Epithelial cell of prostate (primary cell): ENCODE measurements at places on chromosomes 11 and 22.

GRCh38 chr11:122038543-122038942 lies 77.5 kb downstream of the BLID start:
- DNase-seq: no peak

- DNase-seq: no peak
These were observed 107.3 kb downstream of the BBOX1 start for GRCh38 chr11:27147916-27148315.

- DNase-seq: no peak
These were observed 65.5 kb downstream of the AAMDC start for GRCh38 chr11:77886401-77886800.

- DNase-seq: no peak
These were observed 60.1 kb downstream of the RAB30 start for GRCh38 chr11:83011333-83012167.

GRCh38 chr22:19238900-19239299 lies 52.6 kb downstream of the CLTCL1 start:
- no peak for DNase-seq

DNA sequence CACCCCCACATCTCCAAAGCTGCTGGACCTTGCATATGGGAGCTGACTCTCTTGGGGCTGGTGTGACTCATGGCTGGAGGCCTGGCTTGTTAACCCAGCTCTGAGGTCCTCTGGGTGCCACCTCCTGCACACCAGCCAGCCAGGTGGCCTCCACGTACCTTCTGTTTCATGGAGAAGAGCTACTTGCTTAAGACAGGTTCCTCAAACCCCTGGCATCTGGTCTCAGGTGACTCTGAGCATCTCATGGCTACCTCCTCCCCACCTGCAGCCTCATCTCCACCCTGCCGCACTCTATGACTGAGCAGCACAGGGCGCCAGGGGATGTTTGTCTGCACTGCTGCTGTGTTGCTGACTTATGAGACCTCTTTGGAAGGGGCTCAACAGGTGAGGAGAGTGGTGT lies 55.7 kb downstream of the BCR start:
- DNase-seq: no peak

- DNase-seq: no peak
These were observed at the start of gene KMT5B for GRCh38 chr11:68213135-68213515. TSS of gene KMT5B (minus strand) at chr11:68213296. CDS start at chr11:68190076, 23,220 bp downstream.

DNA sequence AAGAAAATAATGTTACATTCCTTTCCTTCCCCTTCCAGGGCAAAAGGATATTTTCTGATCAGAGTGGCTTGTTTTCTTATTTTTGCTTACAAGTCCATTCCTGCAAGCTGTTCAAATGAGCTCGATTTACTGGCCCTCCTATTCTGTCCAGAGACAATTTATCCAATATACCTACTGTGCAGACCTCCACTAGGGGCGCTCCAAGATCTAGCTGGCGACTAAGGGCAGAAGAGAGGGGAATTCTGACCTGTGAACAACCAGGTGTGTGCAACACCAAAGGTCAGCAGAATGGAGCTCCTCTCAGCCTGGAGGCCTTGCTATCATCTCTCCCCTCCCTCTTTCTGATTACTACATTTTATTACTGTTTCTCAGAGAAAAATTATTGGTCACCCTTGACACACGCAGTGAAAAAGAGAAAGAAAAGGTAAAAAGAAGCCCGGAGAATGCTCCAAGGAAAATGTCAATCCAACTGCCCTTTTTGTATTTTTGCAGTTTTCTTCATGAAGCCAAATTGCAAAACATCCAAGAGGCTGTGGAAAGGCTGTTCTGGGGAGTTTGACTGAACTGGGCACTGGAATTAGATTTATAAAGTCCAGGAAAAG lies 3.2 kb downstream of the SEZ6L start:
- DNase-seq: peak; percentile 10

DNA sequence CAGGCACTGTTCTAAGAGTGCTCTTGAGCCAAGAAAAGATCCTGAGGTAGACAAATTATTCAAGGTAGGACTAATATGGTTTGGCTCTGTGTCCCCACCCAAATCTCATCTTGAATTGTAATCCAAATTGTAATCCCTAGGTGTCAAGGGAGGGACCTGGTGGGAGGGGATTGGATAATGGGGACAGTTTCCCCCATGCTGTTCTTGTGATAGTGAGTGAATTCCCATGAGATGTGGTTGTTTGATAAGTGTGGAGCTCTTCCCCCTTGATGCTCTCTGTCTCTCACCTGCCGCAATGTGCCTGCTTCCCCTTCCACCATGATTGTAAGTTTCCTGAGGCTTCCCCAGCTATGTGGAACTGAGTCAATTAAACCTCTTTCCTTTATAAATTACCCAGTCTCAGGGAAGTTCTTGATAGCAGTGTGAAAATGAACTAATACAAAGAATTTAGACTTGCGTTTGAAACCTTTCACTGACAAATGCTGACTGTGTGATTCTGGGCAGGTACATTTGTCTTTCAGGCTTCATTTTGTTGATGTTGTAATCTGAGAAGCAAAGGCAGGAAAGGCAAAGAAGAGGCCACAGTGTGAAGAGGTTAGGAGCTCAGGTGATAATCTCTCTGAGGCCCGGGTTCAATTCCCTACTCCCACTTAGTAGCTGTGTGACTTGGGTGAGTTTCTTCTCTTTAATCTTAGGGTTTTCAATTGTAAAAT lies 115.8 kb upstream of the PAX6 start:
- DNase-seq: no peak

DNA sequence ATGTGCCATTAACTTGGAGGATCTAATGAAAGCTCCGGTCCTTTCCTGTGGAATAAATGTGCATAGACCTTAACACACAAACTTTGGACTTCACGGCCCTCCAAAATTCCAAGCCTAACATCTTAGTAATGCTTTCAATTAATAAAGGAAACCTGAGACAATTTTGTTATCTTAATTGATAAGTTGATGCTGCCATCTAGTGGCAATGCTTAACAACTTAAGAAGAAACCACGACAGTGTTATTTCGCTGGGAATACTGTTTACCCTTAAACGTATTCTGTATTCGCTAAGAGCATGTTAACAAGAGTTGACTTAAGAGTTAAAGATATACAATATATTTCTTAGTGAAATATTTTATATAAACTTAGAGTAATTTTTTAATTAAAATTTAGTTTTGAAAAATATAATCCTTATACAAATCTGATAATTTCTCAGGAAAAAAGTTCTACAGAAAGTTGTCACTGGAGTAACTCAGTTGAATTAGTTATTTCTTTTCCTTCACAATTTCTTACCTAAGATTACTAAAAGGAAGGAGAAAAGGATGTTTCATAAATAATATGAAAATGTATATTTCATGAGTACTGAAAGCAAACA lies 35.0 kb upstream of the OR9G4 start:
- DNase-seq: peak; percentile 14

DNA sequence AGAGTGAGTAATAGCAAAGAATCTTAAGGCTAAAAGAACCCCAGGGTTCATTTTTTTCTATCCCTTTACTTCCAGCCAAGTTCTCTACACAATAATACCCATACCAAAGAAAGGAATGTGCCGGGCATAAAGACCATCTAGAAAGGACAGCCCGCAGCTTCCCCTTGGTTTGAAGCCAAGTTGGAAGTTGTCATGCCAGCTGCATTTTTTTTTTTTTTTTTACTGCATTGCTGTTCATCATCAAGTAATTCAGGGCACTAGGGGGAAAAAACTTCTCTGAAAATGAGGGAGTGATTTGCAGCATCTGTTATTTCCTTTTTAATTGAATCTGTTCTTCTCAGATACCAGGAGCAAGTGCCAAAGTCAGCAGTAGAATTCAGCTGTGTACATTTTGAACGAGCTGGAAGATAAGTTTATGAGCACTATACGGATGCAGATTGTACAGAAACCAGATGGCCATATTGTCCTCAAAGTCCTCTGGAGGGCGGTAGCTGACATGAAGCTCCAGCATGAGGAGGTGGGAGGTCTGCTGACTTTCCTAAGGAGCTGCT lies 56.4 kb downstream of the UBASH3B start:
- no peak for DNase-seq

GRCh38 chr11:98060759-98061158 lies 960.0 kb upstream of the CNTN5 start:
- DNase-seq: no peak

DNA sequence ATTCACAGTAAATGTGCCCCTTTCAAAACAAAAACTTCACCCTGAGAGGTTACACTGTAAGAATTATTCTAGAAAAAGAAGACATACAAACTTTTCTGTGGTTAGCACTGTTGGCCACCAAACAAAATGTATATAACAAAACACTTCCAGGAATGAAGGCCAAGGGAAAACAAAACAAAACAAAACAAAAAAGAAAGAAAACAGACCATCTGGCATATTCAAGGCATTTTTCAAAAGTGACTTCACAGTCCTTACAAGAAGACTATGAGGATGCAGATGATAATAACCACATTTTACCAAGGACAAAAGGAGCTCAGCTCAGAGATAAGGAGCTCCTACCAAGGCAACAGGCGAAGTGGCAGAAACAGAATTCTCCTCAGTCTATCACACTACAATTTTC lies 24.9 kb downstream of the CTSC start:
- DNase-seq: no peak

- DNase-seq: no peak
These were observed 93.4 kb downstream of the MUC15 start for GRCh38 chr11:26478710-26479109.

DNA sequence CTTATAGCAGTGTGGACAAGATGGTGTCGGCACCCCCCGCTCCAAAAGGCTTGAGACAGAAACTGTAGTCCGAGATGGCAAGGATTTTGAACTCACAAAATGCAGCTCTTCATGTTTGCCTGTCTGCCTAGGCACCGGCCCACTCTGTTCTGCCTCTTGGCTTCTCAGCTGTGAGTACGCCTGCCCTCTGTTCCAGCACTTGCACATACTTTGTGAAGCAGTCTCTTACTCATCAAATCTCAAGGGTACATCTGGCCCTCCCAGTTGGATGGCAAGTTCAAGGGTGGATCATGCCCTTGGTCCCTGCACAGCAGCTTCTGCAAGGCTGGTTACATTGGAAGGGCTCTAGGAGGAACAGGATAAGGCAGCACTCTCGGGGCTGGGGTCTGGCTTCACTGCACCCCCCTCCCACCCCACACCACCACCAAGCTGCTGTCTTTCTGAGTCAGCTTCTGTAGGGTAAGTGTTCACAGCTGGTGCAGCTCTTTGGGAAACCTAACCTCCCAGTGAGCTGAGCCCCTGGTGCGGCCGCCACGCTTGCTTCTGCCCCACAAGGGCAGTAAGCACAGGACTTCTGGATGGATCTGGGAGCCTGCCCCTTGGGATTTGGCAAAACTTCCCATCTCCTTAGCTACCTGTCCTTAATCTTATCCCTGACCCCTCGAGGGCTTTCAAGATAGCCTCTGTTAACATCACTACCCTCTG lies 37.2 kb downstream of the FAM83F start:
- DNase-seq: no peak

GRCh38 chr11:47480762-47481161 lies 31.8 kb upstream of the RAPSN start:
- DNase-seq: no peak

DNA sequence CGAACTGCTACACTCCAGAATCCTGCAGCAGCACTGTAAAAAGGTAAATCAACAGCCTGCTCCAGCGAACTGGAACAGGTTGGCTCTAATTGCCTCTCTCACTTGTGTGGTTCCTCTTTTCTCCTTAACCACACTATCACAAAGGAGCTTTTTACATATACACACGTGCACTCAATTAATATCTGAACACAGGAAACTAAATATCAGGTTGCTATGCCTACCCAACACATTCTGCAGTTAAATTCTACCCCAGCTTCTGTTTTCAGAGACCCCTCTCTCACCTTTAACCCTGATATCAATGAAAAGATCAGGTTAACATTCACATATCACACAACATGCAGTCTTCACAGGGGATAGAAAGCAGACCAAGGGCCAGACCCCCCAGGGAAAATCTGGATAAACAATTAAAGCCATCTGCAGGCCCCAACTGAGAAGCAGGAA lies 11.0 kb downstream of the RBFOX2 start:
- DNase-seq: no peak

DNA sequence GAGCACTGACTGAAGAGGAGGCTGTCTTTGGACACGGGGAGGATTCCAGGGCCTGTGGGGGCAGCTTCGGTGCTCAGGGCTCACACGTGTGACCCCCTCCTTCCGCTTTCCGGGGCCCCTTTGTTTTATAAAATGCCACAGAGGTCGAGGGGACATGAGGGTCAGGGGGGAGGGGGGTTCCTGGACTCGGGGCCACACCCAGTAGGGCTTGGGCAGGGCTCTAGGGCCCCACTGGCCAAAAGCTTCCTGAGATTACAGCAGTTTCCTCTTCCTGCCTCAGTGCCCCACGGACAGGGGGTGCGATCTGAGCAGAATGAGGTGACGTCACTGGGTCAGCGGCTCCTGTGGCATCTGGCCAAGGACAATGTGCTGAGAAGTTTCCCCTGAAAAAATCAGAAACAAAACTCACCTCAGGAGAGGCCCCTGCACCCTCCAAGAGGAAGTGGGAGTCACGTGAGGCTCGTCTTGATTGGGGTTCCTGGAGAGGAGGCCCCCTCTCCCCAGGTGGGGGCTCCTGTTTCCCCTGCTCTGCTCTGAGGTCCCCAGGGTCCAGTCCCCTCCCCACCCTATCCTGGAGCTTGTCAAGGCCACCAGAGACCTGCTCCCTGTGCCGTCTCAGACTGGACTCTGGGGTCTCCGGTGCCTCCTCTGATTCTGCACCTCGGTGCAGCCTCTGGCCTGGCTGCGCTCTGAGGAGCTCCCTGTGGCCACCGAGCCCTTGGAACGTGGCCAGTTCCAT lies 6.4 kb upstream of the IFITM3 start:
- no peak for DNase-seq

DNA sequence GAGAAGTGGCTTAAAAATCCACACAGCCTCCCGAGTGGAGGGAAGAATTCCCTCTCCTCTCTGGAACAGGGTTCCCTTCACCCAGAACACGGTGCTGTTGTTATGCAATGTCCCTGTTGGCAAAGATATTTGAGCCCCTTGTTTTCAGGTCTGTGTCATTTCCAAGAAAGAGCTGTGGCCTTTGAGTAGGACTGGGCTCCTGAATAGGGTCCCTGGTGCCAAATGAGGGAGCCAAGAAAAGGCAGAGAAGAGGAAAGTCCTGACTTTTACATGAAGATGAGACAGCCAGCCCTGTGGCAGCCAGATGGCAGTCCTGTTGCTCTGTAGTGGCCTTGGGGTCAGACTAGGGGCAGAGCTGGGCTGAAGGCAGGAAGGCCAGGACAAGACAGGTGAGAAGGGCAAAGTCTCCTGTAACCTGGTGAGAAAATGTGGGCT lies 51.2 kb upstream of the ELF5 start:
- DNase-seq: no peak

DNA sequence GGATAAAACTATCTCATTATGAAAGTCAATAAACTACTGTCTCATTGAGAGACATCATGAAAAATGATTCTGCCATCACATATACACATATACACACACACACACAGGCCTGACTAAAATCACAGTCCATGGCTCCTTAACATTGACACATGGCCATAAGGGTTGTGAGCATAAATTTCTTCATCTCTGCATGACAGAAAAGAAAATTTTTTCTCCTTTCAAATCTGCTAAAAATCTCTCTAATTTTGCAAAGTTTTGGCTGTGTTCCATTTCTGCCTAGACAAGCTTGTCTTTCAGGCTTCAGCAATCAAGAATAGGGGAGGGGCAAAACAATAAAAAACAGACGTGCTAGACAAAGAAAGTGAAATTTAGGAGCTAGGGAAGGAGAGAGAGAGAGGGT lies 324.5 kb downstream of the LRRC4C start:
- DNase-seq: no peak

DNA sequence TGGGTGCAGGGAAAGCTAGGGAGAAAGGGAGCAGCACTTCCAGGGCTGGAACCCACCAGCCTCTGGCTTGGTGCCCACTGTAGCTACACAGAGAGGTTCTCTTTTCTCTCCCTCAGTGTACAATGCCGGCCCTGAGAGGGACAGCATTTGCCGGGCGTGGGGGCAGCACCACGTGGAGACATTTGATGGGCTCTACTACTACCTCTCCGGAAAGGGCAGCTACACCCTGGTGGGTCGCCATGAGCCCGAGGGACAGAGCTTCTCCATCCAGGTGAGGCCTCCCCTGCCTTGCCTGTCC lies 6.1 kb downstream of the OTOG start:
- DNase-seq: no peak
